ENCODE measurements at places on chromosomes 7 and 10. TPM values are rescaled to one million over a fixed set of nuclear protein-coding genes. Genes with fewer than 3 reads are reported as not detected.

HPS1 gene
- polyA plus RNA-seq: 42.7 TPM

DNA sequence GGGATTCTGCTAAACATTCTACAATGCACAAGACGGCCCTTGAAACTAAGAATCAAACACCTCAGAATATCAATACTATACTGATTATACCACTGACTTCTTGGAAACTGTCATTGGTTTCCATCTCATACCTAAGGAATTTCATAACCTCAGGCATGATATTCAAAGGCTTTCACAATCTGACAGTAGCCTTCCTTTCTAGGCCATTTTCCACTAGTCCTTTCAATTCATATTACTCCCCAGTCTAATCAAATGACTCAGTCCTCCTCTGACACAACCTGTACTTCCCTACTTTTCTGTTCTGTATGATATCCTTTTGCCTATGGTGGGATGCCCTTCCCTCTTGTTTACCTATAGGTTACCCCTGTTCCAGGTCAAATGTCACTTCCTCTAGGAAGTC is 48.3 kb downstream of the CSTF2T start:
- DNase-seq: no peak

- DNase-seq: no peak
These were observed 2.5 kb downstream of the INTS1 start for GRCh38 chr7:1501487-1502270.

DNA sequence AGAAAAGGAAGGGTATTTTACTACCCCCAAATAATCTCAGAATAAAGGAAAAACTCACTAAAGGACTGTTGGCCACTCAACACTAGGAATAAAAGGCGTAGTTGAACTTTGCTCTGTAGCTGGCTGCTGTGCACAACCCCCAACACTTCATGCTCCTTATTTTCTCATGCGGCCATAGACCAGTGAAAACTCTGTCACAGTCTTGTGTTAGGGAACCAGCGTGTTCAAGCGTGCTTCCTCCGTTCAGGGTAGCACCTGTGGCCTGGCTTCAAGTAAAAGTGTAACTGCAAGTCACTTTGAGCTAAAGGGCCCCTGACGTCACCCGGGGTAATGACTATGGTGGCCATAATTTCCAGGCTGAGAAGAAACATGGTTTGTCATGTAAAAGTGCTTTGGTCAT is 27.0 kb downstream of the BLNK start:
- peak; percentile 35 for DNase-seq

MYO1G gene
- 0.60 TPM for polyA plus RNA-seq

- no peak for DNase-seq
These were observed 26.7 kb upstream of the CYCS start for GRCh38 chr7:25151773-25152172.

GRCh38 chr7:158407581-158408317 is 179.9 kb downstream of the PTPRN2 start:
- DNase-seq: no peak

LBX1 gene
- not detected for polyA plus RNA-seq

DNA sequence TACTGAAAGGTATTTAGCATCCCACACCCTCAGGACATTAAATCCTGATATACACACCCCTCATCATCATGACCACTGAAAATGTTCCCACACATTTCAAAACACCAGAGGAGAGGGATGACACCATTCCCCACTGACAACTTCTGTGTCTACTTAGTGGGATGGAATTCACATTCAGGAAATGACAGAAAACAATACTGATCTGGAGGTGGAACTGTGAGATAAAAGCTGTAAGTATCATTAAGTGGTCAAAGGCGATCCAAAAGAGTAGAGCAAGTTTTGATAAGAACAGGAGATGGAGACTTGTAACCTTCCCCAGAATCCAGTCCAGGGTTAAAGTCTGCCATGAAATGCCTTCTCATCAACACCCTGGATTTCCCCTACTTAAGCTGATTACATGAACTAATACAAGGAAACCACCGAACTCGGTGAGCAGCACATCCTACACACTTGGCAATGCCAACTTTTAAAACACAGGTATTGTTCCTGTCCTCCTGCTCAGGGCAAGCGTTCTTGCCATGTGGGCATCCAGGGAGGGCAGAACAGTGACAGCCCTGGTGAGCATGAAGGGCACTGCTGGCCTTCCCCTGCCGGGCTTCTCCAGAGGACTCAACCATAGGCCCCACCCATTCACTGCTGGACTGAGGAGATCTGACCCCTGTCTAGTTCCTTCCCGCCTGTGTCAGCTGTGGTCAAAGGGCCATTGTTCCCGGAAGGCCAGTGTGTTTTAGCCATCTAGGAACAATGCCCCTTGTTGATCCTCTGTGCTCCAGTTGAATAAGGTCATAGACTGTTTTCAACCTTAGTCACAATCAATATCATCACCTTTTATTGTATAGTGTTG is 85.0 kb downstream of the SGMS1 start:
- no peak for DNase-seq

ENKUR gene
- polyA plus RNA-seq: 0.73 TPM

DNA sequence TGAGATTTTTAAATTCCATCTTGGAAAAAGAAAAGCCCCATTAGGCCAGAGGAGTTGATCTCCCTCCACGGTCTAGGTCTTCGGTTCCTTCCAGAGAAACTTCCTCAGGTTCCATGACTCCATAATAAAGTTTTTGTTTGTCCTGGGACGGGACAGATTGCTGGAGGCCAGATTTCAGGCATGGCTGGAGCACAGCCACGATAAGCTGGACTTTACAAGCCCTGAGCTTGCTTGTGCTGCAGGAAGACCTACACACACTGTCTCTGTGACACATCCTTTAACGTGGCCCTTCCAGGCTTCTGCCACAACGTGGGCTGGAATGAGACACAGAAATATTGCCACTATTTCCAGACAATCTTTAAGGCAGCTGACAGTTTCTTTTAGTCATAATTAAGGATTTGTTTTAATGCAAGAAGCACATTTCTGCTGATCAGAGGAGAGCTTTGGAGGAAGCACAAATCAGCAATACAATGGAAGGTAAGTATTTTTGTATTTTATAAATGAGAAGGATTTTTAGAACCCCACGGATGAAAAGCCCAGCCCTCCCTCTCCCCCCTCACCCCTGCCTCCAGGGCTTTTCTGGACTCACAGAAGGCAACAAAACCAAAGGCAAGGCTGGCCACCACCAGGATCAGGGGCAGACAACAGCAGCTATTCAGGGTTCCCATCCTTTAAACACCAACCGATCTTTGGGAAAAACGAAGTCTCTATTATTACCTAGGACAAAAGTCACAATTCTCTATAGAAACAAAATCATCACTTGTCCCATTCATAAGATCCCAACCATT is 6.5 kb downstream of the CTBP2 start:
- DNase-seq: no peak

PTF1A gene
- polyA plus RNA-seq: not detected

GRCh38 chr7:2040893-2041270 is 191.9 kb downstream of the MAD1L1 start:
- DNase-seq: no peak

GRCh38 chr10:129836253-129836652 is 127.8 kb downstream of the EBF3 start:
- no peak for DNase-seq

GBX1 gene
- not detected for polyA plus RNA-seq

GRCh38 chr7:45579391-45579801 is 5.2 kb downstream of the ADCY1 start:
- DNase-seq: peak; percentile 27

- DNase-seq: peak; percentile 96
These were observed 498 bp downstream of the RHOBTB1 start for GRCh38 chr10:60943316-60944057.

DNA sequence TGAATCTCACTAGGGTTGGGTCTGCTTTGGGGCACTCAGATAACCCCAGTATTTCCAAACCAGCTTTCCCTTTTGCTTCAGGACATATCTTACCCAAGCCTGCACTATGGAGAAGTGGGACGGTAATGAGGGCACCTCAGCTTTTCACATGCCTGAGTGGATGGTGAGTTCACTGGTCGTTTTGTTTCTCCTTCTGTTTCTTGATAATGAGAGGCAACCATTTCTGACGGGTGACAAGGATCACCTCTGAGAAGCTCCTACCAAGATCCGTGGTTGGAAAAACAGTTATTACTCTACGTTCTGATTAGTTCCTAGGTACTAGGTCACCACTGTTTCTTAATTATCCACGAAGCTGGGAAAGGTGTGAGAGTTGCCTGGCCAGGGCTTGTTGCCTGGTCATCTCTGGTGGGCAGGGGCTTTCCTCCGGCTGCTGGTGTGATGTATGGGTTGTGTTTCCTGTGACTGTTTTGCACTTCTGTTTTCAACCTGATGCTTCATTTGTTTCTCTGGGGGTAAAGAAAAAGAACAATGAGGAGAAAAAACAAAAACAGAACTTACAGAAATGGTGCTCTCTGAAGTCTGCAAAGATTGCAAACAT is 65.7 kb upstream of the STRIP2 start:
- DNase-seq: no peak

GRCh38 chr7:3767917-3768777 is 467.1 kb downstream of the SDK1 start:
- no peak for DNase-seq

NUTM2D gene
- polyA plus RNA-seq: 4.8 TPM

- no peak for DNase-seq
These were observed 233.6 kb upstream of the SEMA3E start for GRCh38 chr7:83882551-83882950.
